Right cardiac atrium (tissue), 5 donors: ENCODE measurements at places on chromosomes 16 and 17.

DNA sequence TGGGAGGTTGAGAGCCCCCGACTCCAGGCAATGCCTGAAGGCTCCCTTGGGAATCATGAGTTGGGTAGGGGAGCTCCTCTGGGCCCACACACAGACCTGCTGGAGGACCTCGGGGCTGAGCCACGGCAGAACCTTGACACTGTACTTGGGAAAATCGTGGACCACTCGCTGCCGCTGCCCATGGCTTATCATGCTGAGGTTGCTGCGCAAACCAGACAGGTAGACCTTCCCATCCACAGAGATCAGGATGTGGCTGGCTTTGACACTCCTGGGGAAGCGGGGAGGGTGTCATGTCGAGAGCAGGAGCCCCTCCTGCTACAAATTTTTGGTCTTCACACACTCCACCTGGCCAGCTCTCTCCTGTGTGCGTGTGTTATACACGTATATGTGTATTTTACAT is 7.2 kb upstream of the LIMD2 start:
- DNase-seq: no peak

- no peak for DNase-seq
These were observed 562.8 kb upstream of the ZFHX3 start for GRCh38 chr16:73610605-73611156.

DNA sequence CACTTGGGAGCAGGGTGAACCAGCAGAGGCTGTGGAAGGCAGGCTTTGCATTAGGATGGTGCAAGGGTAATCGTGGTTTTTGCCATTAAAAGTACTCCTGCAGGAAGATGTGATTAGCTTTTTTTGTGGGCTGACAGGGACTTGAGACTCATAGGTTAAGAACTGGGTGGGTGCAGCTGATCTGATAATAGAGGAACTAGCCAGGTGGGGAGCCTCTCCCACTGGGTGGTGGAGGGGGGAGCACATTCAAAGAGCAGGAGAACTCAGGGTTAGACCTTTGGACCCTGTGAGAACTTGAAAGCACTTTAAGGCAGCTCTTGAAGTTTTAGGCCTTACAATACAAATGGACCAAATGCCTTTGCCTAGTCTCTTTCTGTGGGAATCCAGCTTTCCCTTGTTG is 32.4 kb downstream of the CCL4 start:
- DNase-seq: no peak

- no peak for DNase-seq
These were observed 106.6 kb downstream of the AIPL1 start for GRCh38 chr17:6328279-6328678.
